Astrocyte of the spinal cord (primary cell): ENCODE measurements at places on chromosomes 2 and 18.

GRCh38 chr18:60889442-60889841, 443.8 kb upstream of the CDH20 start:
- DNase-seq, result no peak

GRCh38 chr2:202035089-202035940, 1.7 kb downstream of the FZD7 start:
- peak; percentile 86 for DNase-seq

GRCh38 chr2:237391140-237391539, 22.8 kb downstream of the COL6A3 start:
- no peak for DNase-seq

DNA sequence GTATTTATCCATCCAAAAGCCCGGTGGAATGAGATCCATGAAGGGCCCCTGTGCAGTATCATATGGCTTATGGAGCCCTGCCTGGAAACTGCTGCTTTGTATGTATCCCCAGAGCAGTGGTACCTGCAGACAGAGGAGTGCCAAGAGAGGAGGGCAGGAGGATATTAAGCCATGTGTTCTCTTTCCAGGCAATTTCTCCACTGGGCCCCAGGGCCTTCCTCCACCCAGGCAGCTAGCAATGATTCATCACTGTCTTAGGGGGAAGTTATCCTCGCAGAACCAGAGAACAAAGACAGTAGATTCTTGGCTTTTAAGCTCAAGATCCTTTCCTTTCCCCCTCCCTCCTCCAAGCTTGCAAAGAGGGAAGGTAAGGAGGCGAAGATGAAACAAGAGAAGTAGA, 98.1 kb downstream of the LRRC30 start:
- no peak for DNase-seq

DNA sequence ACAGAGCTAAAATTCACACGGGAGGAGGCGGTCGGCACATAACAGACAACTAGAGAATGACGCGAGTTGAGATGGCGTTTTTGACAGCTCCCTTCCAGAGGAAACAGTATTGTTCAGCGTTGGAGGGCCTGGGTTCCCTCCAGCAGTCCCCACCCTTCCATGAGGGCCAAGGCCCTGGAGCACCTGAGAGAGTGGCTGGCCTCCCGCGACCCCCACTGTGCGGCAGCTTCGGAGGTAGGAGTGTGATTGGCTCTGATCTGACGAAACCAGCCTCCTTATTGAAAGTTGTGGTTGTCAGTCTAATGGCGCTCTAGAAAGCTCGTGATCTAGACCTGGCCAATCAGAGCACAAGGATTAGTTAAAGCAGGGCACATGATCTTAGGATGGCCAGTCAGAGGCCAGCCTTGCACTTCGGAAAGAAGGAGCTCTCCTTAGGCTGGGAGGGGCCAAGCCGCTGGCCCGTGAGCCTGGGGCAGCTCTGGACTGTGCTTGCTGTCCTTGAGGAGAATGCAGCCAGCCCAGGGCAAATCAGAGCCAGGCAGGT, 104.5 kb upstream of the CELF4 start:
- DNase-seq, result no peak

DNA sequence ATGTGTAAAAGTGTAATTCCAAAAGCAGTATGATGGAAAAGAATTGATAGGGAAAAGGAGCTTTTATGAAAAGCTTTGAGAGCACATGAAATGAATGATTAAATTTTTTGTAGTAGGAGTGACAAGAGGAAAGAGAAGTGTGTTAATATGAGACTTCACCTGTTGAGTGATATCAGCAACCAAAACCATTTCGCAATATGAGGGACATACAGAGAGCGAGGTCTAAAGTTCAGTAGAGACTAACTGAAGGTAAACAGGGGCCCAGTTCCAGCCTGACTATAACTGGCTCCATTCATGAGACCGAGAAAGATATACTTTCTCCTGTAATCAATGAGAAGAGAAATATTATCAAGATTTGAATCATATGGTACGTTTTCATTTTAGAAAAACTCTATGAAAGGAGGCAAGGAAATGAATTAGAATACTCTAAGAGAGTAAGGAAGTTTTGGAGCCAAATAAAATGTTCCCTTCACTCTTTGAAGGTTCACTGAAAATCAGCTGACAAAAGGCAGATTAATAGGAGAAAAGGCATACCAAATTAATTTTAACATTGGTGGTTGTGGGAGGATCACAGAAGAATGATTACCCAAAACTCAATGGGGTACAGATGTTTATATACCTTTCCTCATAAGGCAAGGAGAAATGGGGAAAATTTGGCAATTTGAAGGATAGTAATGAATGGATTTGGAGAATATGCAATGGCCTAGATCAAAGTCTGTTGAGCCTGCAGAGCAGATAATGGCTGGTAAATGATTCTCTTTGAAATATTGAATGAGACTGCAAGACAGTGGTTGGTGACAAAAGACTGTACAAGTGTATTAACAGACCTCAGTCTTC, 932.2 kb downstream of the TDRD15 start:
- no peak for DNase-seq

- no peak for DNase-seq
Measured at GRCh38 chr2:51657849-51658248, 625.9 kb upstream of the NRXN1 start.

- no peak for DNase-seq
Measured at GRCh38 chr2:124104914-124105313, 79.8 kb downstream of the CNTNAP5 start.

DNA sequence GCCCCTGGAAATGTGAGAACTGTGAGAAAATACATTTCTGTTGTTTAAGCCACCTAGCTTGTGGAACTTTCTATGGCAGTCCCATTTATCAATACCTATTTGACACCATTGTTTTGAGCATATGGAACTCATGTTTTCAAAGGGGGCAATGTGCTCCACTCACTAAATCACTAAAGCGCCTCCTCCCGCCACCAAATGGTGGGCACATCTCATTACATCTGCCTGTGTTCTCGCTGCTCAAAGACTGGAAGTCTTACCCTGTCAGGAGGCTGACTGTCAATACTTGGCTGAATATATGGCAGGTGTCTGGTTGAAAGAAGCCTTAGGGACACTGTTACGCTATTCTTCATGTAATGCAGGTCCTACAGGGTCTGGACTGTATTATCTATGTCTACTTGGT, 767.7 kb downstream of the TSN start:
- DNase-seq, result no peak

- DNase-seq, result peak; percentile 13
Measured at GRCh38 chr2:186308347-186308746, 177.7 kb upstream of the ZC3H15 start.
